Activated CD8-positive, alpha-beta memory T cell treated with anti-CD3 and anti-CD28 coated beads, Interleukin-2, amount 50 U/mL, for 4 hours (primary cell): ENCODE measurements at places on chromosomes 1 and 21.

DNA sequence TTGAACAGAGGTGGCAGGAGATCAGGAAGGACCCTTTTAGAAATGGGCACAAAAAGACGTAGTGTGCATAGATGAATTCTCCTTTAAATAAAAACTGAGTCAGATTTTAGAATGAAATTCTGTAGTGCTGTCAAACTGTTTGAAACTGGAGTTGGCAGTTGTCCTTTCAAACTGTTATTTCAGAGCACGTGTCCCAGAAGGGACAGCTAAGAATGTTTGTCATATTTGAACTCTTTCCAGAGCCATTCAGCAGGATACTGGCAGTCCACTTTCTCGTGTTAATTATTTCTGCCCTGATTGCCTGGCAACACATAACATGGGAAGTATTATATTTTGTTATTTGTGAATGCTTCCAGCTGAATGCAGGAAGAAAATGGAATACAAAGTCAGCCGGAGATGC is 212.3 kb upstream of the DPYD start:
- no peak for DNase-seq

- no peak for DNase-seq
Measured at GRCh38 chr1:44460107-44460882, 55.2 kb downstream of the RNF220 start.

DNA sequence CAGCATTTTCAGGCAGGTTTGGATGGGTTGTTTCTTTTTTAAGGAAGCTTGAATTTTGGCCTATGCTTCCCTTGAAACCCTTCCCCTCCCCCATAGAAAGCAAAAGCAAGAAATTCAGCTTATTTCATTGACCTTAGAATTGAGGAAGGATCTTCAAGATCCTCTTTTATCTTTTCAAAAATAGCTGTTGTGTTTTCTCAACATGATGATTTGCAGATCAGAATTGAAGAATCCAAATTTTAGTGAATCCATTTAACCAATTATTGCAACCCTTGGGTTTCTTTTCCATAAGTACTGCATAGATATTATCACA is 73.7 kb downstream of the LRRC8C start:
- no peak for DNase-seq

DNA sequence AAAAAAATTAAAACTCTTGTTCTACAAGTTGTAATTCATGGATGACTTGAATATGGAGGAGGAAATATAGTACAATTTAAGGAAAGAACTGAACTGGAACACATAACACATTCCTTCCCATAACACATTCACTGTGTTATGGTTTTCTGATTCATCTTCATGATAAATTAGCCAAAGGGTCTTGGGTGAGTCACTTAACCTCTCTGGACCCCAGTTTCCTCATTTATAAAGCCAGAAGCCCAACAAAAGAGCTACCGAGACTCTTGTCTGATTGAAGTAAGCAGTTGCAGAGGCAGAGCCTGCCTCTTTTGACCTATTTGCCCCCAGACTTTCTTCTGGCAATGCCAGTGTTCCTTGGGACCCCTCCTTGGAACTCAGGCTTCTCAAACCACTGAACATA is 161.9 kb upstream of the KCTD3 start:
- no peak for DNase-seq

DNA sequence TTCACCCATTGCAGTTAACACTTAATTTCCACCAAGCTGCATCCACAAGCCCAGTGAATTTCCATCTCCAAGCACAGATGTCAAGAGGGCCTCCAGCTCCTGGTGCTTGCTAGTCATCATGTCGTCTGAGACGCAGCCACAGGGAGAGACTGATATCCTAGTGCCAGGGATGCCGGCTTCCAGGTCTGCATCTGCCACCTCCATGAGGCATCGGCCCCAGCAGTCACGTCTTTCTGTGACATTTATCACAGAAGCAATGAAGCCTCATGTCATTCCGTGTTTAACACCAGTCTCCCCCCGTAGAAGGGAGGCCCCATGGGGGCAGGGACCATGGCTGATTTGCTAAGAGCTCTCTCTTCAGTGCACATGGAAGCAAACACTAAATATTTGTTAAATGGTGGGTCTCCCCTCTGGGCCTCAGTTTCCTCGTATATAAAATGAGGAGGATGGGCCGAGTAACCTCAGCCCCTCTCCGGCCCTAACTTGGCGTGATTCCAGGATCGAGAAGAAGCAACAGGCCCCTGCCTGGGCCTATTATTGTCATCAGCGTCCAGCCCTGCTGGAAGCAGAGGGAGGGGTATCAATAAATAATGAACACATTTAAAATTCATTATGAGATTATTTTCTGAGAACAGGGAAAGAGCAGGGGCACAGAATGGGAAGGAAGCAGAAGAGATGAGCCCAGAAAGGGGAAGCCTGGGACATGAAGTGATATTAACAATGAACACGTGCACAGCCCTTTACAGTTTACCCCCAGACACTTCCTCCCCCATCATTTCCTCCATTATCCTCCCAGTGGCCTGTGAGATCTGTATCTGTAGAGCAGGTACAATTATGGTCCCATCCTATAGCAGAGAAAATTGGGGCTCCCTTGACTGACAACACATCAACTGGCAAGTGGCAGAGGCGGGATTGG is 837 bp upstream of the C1QB start:
- DNase-seq, result no peak

GRCh38 chr1:156727926-156728598 is at the start of gene METTL25B:
TSS of gene METTL25B (plus strand) at chr1:156728469. CDS start at chr1:156729105, 636 bp downstream.
- peak; percentile 64 for DNase-seq

DNA sequence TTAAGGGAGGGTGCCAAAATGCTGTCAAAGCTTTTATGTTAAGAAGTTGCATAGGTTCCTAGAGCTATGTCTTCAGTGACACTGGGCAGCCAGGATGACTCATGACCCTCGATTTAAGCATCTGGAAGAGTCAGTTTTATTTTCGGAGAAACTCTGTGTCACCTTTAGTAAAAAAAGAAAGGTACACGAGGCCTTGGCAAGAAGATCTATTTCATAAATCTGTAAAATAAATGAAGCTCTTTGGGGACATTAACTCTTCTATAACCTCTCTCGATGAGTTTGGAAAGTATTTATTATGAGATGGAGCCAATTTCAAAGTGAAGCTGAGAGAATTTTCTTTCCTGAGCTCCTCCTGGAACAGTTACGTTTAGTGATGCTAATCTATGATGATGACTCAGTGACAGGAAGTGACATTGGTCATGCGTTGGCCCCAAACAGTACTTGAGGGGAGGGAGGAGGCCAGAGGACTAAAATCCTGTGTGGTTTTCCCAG is 156.5 kb downstream of the HLX start:
- DNase-seq, result no peak

DNA sequence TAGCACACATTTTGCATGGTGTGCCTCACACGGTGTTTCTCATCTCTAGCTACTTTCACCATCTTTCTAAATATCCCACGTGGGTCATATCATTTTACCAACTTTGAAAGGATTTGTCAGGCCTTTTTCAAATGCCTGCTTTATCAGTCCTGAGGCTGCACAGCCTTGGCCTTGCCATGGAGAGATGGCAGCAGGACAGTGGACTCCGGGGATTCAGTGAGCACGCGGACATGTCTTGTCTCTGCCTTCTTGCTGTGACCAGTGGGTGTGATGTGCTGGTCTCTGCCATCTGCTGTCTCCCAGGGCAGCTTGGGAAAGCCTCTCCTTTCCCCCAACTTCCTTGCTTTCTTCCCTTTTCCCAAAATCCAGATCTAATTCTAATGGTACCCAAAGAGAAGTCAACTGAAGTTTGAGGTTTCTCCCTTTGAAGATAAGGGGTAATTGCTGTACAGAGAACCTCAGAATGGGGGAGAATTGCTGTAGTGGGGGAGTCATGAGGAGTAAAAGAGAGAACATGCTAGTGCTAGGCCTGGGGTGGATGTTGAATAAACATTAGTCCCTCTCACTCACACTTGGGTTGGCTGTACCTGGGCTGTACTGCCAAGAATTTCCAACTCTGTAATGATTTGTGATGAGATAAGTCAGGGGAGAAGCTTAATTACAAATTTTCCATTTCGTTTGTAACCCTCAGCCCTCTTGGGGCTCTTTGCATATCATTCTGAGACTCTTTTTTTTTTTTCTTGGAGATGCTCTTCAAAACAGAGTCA is 99.5 kb downstream of the GALNT2 start:
- DNase-seq, result no peak

DNA sequence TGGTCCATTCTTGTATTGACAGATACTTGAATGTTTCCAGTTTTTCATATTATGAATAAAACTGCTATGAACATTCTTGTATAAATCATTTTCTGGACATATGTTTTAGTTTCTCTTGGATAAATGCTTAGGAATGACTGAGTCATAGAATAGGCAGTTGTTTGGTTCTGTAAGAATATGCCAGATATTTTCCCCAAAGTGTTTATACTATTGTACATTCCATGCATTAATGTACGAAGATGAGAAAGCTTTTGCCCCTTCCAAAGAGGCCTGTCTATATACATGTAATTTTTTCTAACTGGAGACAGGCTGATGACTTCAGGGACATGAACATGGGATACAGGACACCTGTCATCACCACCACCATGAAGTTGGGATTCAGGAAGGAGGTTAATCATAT is 11.3 kb downstream of the NBPF3 start:
- no peak for DNase-seq

GRCh38 chr1:109603229-109603628 is 16.2 kb downstream of the GNAT2 start:
- DNase-seq, result no peak

DNA sequence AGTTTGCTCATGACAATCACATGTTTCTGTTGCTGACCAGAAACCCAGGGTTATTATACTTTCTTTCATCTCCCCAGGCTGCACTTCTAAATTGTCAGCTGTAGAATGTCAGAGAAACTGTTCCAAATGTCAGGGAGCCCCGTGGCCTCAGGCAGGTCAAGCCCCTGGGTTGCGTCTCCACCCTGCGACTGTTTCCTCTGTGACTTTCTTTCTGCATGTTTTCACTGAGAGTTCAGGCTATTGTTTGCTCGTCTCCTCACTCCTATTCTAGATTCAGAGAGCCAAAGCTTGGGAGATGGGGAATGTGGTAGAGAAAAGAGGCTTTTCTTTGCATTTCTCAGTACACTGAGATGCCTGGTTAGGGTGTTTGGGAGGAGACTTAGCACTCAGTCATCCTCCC is 97.4 kb downstream of the CENPF start:
- no peak for DNase-seq

DNA sequence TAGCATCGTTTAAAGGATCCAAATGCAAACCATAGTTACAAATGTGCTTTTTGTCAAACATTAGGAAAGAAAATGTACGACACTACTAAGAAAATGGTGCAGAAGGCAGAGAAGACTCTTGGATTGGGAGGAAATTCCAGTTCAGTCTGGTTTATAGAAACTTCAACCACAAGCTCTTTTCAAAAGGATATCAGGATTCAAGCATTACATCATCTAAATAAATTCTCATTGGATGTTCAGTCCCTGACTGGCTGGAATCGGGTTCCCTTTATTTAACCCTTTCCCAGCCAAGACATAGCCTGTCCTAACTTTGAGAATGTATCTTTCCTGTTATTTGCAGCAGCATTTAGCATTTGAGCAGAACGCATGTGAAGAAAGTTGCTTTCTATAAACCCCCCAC is 184.6 kb downstream of the LMO4 start:
- DNase-seq, result no peak

DNA sequence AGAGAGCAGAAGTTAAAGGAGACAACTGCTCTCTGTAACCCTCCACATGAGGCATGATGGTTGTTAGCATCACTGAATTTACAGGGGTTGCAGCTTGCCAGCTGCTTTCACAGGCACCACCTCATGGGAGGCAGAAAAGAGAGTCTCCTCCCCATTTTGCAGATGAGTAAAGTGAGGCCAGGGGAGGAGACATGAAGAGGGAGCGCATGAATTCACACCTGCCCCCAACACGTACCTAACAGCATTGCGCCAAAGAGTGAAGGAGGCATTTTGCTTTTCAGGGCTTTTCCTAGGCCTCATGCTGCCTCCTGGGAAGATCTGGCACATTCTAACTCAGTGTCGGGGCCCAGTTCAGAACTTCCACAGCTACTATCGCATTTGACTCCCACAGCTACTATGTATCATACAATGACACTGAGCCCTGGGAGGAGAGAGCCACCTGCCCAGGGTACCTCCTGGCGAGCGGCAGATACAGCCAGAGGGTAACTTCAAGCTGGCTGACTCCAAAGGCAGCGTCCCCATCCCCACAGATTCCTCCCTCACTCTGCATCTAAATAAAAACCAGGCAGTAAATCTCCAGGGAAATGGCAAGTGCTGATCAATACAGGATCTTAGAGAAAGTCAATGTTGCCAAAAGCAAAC is 34.0 kb downstream of the GLIS1 start:
- DNase-seq, result no peak

DNA sequence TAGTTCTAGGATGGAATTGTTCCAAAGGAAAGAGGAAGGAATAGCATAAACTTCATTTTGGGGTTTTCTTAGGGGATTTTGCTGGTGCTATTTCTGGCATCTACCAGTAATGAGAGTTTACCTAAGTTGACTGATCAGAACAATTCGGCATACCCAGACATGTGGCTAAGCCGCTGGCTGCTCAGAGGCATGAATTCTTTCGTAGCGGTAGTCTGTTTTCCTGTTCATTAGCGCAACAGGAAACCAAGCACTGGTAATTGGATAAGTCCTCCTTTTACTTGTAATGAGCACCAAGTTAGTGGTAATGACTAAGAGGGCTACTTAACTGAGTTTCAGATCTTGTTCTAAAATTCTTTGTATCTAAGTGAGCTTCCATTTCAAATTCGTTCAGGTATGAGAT is 38.6 kb downstream of the C21orf91 start:
- peak; percentile 43 for DNase-seq

DNA sequence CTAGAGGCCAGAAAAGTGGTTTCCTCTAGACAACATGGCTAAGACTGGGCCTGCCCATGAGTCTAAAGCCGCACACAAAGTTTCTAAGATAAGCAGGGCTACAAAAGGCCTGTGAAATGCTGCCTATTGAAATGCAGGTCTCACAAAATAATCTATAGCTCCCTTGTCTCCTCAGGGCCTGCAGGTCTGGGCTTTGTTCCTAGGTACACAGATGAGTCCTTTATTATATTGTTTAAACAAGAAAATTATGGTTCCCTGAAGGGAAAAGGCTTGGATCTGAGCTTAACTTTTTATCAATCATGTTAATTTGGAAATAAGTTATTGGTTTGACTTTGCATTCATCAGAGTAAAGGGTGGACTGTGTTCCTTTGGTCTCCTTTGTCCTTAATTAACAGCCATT is 413.4 kb upstream of the BEND5 start:
- no peak for DNase-seq

GRCh38 chr1:223654083-223654482 is 11.4 kb downstream of the CAPN8 start:
- DNase-seq, result no peak

- DNase-seq, result no peak
Measured at GRCh38 chr1:202281316-202282024, 60.3 kb downstream of the UBE2T start.

- DNase-seq, result no peak
Measured at GRCh38 chr1:110542725-110543124, 23.8 kb upstream of the KCNA10 start.
